Activated CD8-positive, alpha-beta memory T cell treated with anti-CD3 and anti-CD28 coated beads for 4 hours (primary cell): ENCODE measurements at places on chromosomes 1 and 21.

- DNase-seq = no peak
Observed at GRCh38 chr1:76374086-76374485, 299.5 kb downstream of the ST6GALNAC3 start.

GRCh38 chr1:201480231-201481003 is 11.4 kb upstream of the PHLDA3 start:
- DNase-seq = peak; percentile 3

DNA sequence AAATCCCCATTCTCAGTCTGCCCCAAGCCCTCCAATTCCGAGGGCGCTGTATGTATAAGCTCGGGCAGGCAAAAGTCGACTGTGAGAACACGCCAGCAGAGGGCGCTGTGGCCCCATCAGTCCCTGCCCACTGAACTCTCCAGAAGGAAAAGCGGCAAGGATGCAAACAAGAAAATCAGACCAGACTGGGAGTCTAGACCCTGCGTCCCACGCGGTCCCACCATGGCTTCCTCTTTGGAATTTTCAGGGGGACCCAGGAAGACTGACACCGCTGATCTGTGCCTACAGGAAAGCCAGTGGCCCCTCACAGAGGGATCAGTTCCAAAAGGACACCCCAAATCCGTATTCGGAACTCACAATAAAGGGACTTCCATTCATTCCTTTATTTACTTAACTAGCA is 19.5 kb downstream of the TEX35 start:
- DNase-seq = peak; percentile 35

DNA sequence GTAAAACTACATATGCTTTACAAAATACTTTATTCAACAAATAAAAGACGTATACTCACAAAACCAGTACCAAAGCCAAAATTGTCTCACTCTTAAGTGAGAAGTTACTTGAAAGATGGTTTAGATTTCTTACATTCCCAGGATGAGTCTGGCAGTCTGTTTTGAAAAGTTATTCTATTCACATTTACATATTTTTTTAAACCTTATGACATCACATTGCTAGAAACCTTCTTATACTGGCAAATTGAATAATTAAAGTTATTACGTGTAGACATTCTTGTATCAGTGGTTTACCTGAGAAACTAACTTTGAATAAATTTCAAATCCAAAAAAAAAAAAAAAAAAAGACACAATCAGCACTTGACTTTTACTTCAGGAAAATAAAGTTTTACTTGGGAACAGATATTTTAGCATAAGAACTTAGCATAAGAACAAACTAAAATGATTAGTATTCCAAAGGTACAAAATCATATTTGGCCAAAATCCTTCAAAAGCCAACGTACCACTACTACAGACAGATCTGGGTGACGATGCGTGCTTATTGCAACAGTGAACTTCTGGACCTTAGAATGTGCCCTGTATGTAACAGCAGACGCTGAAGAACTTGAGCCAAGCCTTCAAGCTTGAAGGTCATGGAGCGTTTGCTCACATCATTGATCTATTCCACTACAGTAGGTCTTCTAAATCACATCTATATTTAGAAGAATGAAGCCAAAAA is 2.5 kb downstream of the CDC42BPA start:
- no peak for DNase-seq

GRCh38 chr1:33130297-33130696 is 49.3 kb downstream of the AZIN2 start:
- DNase-seq = no peak

- DNase-seq = no peak
Observed at GRCh38 chr1:24424207-24424606, 8.6 kb downstream of the NIPAL3 start.

DNA sequence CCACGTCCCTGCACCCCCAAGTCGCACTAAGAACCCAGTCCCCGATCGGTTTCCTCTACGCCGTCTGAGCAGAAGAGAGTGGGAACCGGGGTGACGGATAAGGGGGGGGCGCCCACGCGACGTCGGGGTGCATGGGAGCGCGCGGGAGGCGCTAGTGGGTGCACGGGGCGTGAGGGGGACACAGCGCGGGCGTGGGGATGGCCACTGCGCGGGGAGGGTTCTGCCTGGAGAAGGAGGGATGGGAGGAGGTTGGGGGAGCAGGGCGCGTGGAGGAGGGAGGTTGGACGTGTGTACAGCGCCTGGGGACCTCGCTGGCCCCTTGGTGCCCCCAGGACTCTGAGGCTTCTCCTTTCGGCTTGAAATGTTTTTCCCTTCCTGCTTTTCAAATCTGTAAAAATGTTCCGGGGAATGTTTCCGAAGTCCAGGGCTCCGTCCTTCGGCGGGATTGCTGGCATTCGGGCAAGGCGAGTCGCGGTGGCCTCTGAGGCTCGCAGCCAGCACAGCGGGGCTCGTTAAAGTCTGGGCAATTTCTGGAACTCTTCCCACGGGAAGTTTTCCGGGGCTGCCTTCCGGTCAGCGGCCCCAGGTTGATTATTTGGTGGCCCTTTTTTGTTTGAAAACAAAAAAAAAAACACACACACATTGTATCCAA is 13.1 kb downstream of the RNF220 start:
- DNase-seq = no peak

DNA sequence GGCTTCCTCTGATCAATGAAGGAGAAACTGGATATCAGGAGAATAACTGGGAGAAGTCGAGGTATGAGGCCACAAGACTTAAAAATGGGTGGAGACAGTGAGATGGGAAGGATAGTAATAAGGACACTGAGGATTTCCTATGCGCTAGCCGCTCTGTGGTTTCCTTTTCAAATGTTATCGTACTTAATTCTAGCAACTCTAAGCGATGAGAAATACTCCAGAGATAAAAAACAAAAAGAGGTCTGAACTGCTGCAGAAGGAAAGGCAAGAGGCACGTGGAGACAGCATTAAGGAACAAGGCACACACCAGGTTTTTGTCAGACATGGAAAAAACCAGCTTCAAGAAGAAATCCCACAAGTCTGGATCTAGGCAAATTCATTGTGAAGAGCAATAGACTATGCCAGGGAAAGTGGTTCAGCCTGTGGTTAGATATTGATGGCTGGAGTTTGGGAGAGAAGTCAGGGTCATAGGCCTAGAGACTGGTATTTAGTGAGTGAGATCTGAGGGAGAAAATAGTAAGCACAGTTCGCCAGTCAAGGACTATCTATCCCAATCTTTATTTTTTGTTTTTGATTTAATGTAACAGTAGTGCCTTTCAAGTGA is 5.3 kb downstream of the CLCA2 start:
- DNase-seq = no peak

- DNase-seq = no peak
Observed at GRCh38 chr1:201059401-201059800, 35.9 kb upstream of the KIF21B start.

GRCh38 chr1:36869054-36869453 is 165.3 kb downstream of the GRIK3 start:
- no peak for DNase-seq

- DNase-seq = peak; percentile 48
Observed at GRCh38 chr1:44775930-44776729, 790 bp downstream of the RPS8 start.

GRCh38 chr1:25021591-25022215 is 91.6 kb upstream of the RUNX3 start:
- DNase-seq = no peak

DNA sequence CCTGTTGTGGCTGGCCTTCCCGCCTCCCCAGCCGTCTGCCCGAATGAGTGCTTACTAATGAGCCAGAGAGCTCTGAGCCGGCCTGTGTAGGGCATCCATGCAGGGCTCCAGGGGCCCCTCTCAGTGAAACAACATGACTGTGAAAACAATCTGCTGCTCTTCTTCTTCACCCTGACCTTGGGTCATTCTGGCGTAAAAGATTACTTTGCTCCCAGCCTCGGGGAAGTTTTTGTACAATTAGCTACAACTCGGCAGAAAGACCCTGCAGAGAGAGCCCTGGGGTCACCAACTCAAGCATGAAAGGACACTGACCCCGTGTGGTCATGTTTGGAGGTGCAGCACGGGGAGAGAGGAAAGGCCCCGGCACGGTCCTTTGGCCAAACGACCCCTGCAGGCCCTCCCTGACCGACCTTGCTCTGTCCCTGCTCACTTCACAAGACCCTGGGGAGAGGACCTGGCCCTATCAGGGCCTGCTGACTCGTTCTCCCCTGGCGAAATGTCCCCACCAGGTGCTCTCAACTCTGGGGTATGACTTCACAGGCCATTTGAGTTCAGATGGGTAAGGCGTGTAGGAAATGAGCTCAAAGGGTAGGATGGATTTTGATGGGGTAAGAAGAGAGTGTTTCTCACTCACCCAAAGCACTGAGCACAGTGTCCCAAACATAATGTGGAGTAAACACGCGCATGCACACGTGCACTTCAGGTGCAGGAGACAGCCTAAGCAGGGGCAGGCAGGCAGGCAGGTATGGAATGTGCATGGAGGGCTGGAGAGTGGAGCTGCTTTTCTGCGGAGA is 22.9 kb upstream of the FAM20B start:
- peak; percentile 24 for DNase-seq

DNA sequence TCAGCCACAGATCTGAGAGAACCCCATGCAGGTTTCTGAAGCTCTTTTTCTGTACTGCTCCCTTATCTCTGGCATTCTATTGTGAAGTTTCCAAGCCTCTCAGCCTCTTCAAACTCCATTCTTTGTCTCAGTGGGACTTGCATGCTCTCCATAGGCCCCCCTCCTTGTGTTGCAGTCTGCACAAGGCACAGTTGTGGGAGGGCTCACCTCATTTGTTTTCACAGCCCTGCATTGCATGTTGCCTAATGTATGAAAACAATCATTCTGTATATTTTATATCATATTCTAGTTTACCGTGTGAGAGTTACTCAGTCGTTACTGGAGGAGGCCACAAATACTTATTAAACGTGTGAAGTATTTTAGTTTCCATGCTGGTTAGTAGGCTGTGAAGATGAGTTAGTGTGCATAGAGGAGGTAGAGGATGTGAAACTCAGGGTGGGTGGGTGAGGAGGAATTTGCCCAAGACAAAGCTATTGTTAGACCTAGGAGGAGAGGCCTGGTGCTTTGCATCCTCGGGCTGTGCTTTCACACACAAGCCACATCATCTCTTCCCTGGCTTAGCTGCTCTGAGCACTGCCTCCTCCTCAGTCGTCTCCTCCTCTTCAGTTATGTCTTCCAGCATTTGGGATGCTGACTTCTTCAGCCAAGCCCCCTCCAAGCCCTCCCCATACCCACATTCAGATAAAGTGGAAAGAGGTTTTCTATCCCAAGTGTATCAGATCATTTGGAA is 7.8 kb upstream of the CHI3L2 start:
- DNase-seq = no peak
